ENCODE measurements at places on chromosomes 11 and 22.

GRCh38 chr22:36288571-36289405 is 35.9 kb downstream of the APOL1 start:
- no peak for DNase-seq

DNA sequence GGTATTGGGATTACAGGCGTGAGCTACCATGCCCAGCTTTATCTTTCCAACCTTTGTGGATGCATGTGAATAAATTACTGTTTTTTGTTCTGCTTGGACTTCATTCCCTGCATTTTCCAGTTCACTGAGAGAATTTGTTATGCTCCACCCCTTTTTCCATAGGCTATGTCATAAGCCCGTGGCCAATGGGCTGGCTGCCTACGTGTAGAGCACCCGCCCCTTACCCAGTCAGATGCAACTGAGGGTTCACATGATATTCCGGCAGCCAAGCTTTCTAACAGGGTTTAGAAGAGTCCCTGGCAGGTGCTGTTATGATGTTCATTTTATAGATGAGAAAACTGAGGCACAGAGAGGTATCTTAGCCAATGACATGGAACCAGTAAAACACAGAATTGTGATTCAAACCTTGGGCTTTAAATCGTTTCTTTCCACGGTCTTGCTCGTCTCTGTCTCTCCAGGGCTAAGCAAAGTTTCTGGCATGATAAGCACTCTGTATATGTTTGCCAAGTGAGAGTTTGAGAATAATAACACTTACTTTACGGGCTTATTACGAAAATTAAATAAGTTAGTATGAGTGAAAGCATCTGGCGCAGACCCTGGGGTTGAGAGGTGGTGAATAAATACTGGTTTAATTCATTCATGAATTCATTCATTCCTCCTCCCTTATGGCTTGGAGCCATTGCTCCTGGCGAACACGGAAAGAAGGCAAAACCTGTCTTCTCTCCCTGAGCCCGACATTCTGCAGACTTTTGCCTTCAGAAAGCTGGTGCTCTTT is 42.4 kb upstream of the RASD2 start:
- DNase-seq: no peak

- DNase-seq: no peak
Measured at GRCh38 chr11:68012044-68012842, 2.1 kb downstream of the ALDH3B1 start.

- DNase-seq: no peak
Measured at GRCh38 chr11:107157146-107157808, 139.0 kb upstream of the GUCY1A2 start.

GRCh38 chr11:45708887-45709663 is 43.7 kb upstream of the CHST1 start:
- DNase-seq: no peak

DNA sequence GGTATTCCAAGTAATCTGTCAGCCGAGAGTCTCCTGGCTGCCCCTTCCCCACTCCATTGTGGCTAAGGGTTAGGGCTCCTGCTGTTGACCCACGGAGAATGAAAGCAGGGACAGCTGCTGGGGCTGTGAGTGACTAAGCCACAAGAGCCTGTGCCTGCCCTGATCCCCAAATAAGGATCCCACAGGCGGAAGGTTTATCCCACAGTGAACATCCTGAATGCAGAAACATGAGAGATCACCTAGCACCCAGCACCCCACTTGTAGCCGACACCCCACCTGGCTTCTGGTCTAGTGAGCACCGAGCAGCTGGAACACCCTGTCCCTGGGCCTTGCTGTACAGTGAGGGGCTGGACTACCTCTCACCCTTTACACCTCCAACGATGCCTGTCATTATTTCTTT is 117.7 kb upstream of the LMO1 start:
- DNase-seq: no peak

DNA sequence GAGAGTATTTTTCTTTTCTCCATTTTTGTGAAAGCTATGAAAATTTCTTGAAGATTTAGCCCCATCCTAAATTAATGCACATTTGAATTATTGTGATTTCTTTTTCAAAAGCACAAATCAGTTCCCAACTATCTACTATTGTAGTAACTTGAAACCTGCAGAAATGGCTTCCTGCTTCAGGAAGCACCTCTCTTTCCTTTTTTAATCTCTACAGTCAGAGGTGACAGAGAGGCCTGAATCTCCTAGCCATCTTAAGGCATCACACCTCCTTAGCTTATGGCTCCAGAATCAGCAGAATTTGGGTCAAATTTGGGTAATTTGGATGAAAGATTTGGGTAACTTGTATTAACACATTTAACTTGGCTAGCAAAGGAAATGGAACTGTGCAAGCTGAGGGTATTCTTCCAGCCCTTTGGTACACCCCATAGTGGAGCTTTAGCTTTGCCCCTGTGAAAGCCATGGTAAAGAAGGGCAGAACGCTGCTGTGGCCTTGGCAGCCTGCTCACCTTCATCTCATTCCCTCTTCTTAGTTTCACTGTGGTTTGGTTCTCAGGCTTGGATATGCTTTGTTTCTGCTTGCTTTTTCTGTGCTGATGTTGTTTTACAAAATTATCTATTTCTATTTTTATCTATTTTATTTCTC is 16.2 kb downstream of the TBCEL start:
- no peak for DNase-seq

DNA sequence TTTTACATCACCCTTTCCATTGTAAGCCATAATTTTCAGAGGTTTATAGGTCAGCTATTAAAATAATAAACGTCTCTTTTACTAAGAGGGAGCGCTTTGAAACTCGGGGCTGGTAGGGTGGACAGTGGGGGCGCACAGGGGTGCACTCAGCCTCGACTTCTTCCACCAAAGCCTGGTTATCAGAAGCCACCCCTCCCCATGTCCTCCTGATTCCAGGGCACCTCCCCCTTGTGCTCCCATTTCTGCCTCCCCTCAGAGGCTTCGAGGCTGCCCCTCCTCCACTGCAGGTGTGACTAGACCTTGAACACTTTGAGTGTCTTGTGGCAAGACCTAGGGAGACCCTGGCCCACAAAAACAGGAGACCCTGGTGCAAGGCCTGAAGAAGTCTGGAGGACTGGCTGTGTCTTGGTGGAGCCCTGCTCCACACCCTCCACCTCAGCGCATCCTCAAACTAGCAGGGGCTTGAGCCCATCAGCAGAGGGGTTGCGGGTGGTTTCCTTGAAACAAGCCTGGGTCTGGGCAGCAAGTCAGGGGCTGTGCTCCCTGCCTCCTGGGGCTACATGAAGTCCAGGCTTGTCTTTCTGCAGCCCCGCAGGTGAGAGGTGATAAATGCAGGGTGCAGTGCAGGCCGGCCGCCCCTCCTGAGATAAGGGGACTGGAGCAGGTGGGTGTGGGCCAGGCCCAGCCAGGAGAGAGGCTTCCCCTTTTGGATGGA is 3.0 kb downstream of the CDKN1C start:
- no peak for DNase-seq

Measured in stimulated activated CD8-positive, alpha-beta memory T cell treated with anti-CD3 and anti-CD28 coated beads, Interleukin-2, amount 100 ng/mL, for 48 hours (primary cell).